ENCODE measurements at places on chromosomes 11 and 22.
A peak's percentile ranks its signal among the peaks of the same experiment; 100 is the strongest.

DNA sequence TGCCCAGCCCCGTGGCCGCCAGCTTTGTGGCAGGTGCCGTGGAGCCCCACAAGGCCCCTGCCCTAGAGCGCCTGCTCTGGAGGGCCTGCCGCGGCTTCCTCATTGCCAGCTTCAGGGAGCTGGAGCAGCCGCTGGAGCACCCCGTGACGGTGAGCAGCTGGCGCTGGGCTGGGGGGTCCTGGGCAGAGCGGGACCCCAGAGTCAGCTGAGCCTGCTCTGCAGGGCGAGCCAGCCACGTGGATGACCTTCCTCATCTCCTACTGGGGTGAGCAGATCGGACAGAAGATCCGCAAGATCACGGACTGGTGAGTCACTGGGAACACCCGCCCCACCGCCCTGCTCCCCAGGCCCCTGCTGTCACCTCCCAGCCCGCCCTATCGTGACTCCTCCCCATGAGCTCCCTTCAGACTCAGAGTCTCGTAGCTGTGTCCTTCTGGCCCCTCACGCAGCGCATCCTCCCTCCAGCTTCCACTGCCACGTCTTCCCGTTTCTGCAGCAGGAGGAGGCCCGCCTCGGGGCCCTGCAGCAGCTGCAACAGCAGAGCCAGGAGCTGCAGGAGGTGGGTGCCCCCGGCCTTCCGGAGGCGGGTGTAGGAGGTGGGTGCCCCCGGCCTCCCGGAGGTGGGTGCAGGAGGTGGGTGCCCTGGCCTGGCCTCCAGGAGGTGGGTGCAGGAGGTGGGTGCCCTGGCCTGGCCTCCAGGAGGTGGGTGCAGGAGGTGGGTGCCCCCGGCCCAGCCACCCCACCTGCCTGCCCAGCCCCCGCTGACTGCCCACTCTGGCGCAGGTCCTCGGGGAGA is 4.7 kb downstream of the TCIRG1 start:
- DNase-seq = peak; percentile 17

- no peak for DNase-seq
These were observed 374.6 kb upstream of the B3GAT1 start for GRCh38 chr11:134786636-134787035.

GRCh38 chr11:35061516-35062440 is 77.2 kb upstream of the CD44 start:
- no peak for DNase-seq

GRCh38 chr11:45217991-45218390 is 68.2 kb downstream of the SYT13 start:
- DNase-seq = no peak

GRCh38 chr11:35138058-35138457 is 913 bp upstream of the CD44 start:
- DNase-seq = no peak

GRCh38 chr11:44954051-44954906 is 3.6 kb upstream of the TP53I11 start:
- no peak for DNase-seq

- DNase-seq = no peak
These were observed 23.0 kb downstream of the APLNR start for GRCh38 chr11:57214098-57214417.

- DNase-seq = no peak
These were observed 102.5 kb downstream of the C11orf58 start for GRCh38 chr11:16840951-16841350.

DNA sequence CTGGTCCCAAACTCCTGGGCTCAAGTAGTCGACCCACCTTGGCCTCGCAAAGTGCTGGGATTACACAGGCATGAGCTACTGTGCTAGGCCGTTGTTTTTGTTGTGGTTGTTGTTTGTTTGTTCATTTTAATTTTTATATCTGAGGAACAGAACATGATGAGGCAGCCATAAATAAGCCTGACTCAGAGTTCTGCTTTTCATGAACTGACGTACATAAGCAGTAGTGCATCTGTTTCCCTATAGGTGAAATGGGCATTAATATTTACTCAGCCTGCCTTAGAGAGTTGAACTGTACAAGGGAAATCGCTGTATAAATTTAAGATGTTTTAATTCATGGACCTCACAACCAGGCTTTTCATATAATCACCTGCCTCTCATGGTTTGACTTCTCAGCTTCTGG is 80.5 kb downstream of the PDHX start:
- DNase-seq = no peak

DNA sequence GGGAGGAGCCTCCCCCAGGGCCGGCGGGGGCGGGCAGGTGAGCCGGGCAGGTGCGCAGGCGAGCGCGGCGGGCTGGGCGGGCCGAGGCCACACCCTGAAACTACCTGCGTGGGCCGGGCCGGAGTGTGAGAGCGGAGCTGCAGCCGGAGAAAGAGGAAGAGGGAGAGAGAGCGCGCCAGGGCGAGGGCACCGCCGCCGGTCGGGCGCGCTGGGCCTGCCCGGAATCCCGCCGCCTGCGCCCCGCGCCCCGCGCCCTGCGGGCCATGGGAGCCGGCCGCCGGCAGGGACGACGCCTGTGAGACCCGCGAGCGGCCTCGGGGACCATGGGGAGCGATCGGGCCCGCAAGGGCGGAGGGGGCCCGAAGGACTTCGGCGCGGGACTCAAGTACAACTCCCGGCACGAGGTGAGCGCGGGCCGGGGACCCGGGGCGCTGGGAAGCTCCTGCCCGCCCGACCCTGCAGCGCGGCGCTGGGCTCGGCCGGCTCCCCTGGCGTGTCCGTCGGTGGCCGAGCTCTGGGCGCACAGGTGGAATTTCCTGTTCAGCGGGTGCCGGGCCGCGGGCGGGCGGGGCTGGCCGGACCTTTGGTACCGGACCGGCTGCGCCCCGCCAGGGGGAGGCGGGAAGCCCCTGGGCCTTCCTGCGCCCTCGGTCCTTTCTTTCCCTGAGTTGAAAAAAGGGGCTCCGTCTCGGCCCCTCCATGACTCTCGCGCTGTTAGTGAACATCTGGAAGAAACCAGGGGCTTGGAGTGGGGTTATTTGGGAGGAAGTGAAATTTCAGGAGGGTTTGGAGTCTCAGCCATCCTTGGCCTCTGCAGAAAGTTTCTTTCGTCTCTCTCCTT is at the start of gene ST14:
ST14 (plus strand) TSS at position 126 of the 841 bp plus-strand sequence; CDS start at position 324, 198 bp downstream.
- DNase-seq = no peak

- DNase-seq = no peak
These were observed 146.0 kb downstream of the GUCY1A2 start for GRCh38 chr11:106872246-106872645.

GRCh38 chr11:44942029-44942955 is 8.4 kb downstream of the TP53I11 start:
- no peak for DNase-seq

All from NCI-H1694 treated with DMSO at 0.1 percent for 48 hours (cell line).